Upper lobe of left lung (tissue), 6 donors: ENCODE measurements at places on chromosomes 7 and 10. TPM values are rescaled to one million over a fixed set of nuclear protein-coding genes. Genes with fewer than 3 reads are reported as not detected.

- H3K27me3 ChIP-seq = no peaks in the 10 kb centered on the region
- no peaks in the 10 kb centered on the region for H3K36me3 ChIP-seq
- H3K4me1 ChIP-seq = peaks cover 5% of the 10 kb centered on the region
- H3K27ac ChIP-seq = peak overlapping the region; percentile 79
- no peak for DNase-seq
These were observed 24.9 kb downstream of the CALD1 start for GRCh38 chr7:134804351-134804750.

- H3K27me3 ChIP-seq = no peaks in the 10 kb centered on the region
- no peak for DNase-seq
- no peak overlapping the region for H3K4me3 ChIP-seq
- no peaks in the 10 kb centered on the region for H3K4me1 ChIP-seq
These were observed 78.1 kb upstream of the EGFR start for GRCh38 chr7:54940748-54941147.

DNA sequence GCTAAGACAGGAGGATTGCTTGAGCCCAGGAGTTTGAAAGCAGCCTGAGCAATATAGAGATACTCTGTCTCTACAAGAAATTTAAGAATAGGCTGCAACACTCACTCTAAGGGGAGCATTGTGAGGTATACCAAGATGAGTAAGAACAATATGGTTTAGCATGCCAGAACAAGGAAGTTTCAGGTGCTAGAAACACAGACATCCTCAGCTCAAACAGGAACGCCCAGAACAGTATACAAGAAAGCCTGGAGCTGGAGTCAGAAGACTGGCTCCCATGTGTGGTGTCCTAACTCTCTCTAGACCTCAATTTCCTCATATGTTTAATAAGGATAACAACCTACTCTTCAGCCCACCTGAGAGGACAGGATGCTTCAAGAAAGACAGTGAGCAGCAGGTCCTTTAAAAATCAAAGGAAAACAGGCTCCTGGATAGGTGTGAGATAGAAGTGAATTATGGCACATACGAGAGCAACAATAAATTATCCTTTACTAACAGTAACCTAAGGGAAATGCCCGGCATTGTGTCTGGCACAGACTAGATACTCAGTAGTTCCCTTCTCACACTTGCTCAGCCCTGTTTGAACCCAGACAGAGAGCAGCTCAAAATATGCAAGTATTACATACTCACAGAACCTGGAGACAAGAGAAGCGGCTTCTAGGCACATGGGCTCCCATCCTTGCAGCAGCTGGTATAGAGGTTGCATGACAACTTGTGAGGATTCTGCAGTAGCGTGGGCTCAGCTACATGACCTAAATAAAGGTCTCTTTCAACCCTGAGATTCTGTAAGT, 45.4 kb downstream of the KAT6B start:
- no peaks in the 10 kb centered on the region for H3K27me3 ChIP-seq
- no peak overlapping the region for H3K27ac ChIP-seq
- peaks cover 15% of the 10 kb centered on the region for H3K4me1 ChIP-seq
- no peak for DNase-seq

GRCh38 chr7:36349626-36350025, 40.0 kb upstream of the ANLN start:
- no peak overlapping the region for H3K4me3 ChIP-seq
- no peaks in the 10 kb centered on the region for H3K27me3 ChIP-seq
- DNase-seq = no peak
- H3K36me3 ChIP-seq = no peaks in the 10 kb centered on the region

DNA sequence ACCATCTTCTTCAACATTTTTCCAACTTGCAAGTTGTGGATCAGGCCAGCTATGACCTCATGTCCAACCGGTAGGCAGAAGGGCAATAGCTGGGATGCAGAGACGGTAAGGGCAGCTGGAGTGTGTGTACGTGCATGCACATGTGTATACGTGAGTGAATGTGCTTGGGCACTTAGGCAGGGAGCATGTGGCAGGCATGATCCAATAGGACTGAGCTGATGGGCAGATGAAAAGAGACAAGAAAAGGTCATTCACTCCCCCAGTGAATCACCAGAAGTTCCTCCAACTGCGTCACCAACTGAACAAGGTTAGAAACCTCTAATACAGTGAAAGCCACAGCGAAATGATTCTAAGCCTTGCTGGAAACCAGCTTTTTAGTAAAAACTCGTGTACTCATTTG, 176.1 kb downstream of the FGFR2 start:
- no peak overlapping the region for H3K27ac ChIP-seq
- no peak for DNase-seq
- no peaks in the 10 kb centered on the region for H3K27me3 ChIP-seq
- H3K36me3 ChIP-seq = no peaks in the 10 kb centered on the region
- H3K4me3 ChIP-seq = no peak overlapping the region

DNA sequence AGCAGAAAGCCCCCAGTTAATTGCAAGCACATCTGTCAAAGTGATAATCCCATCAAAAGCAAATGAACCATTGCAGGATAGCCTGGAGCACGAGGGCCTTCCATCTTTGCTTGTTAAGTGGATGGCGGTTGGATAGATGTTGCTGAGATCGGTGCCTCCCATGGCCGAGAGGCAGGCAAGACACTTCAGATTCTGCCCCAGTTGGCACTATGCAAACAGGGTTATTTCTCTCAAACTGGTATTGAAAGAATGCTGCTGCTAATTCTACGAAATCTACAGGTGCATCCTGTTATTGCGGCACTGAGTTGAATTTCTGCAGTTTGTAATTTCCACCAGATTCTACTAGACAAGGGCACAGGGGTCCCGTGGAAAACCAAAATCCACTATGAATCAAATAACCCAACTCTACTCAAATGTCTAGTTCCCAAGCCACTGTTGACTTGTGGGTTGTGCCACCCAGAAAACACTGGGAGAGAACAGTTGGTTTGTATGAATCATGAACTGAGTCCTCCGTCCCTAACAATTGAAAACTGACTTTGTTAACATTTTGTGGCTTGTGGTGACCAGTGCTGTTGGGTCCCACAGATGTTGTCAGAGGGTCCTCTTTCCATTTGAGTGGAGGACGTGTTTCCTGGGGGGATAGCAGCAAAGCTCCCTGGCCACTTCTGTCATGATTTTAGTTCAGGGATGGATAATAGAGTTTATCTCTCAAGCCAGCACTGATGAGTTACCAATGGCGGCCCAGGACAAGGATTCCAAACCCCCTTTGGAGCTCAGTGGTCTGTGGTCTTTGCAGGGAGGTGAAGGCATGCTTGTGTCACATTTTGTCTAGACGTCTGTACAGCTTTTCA, 7.1 kb upstream of the IL2RA start:
- no peaks in the 10 kb centered on the region for H3K27me3 ChIP-seq
- peaks cover 34% of the 10 kb centered on the region for H3K4me1 ChIP-seq
- no peaks in the 10 kb centered on the region for H3K36me3 ChIP-seq
- DNase-seq = no peak
- no peak overlapping the region for H3K4me3 ChIP-seq
- no peak overlapping the region for H3K27ac ChIP-seq

- no peaks in the 10 kb centered on the region for H3K4me1 ChIP-seq
- no peaks in the 10 kb centered on the region for H3K27me3 ChIP-seq
- H3K36me3 ChIP-seq = no peaks in the 10 kb centered on the region
- no peak overlapping the region for H3K27ac ChIP-seq
These were observed 44.0 kb downstream of the VWA2 start for GRCh38 chr10:114283091-114283490.

DNA sequence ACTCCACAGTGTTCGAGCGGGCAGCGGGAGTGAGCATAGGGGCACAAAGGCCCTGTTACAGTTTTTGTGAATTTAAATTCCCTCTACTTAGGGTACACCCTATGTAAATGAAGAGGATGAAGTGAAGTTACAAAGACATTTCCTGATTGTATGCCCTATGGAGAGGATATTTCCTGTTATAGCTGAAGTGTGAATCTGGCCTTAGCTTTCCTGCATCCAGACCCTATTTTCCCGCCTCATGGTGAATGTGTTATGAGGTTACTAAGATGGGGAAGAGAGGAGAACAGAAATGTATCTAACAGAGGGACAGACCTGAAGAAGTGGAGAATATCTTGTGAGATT, 37.8 kb upstream of the COMMD3 start:
- H3K27ac ChIP-seq = no peak overlapping the region
- no peaks in the 10 kb centered on the region for H3K4me1 ChIP-seq
- H3K4me3 ChIP-seq = no peak overlapping the region
- H3K27me3 ChIP-seq = no peaks in the 10 kb centered on the region
- no peaks in the 10 kb centered on the region for H3K36me3 ChIP-seq
- DNase-seq = no peak

DNA sequence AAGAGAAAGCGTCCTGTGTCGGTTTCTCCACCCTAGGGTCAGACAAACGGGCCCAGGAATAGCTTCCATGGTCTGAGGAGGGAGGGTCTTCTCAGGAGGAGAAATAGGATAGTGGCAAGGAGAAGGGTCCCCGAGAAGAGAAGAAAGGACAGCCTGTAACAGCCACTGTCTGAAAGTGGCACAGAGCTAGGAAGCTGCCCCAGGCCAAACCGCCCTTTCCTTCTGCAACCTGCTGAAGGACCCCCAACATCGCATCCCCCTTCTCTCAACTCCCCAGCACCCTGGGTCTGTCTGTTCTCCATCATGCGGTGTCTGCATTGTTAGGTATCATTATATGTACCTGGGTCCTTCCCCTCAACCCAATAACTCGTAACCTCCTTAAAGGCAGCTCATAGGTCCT, 47.1 kb downstream of the COL17A1 start:
- DNase-seq = no peak
- peaks cover 7% of the 10 kb centered on the region for H3K36me3 ChIP-seq
- no peaks in the 10 kb centered on the region for H3K4me1 ChIP-seq
- H3K4me3 ChIP-seq = no peak overlapping the region
- H3K27ac ChIP-seq = no peak overlapping the region
- H3K27me3 ChIP-seq = no peaks in the 10 kb centered on the region

GRCh38 chr10:31698181-31698830, 230.3 kb downstream of the ARHGAP12 start:
- peaks cover 59% of the 10 kb centered on the region for H3K4me1 ChIP-seq
- peak; percentile 64 for DNase-seq
- H3K36me3 ChIP-seq = no peaks in the 10 kb centered on the region
- no peak overlapping the region for H3K4me3 ChIP-seq
- H3K27me3 ChIP-seq = no peaks in the 10 kb centered on the region

GRCh38 chr10:86440874-86441843, 74.6 kb upstream of the GRID1 start:
- peaks cover 10% of the 10 kb centered on the region for H3K4me1 ChIP-seq
- H3K27me3 ChIP-seq = no peaks in the 10 kb centered on the region
- no peak overlapping the region for H3K4me3 ChIP-seq
- no peak overlapping the region for H3K27ac ChIP-seq
- peaks cover 99% of the 10 kb centered on the region for H3K36me3 ChIP-seq
- DNase-seq = no peak

- H3K27ac ChIP-seq = no peak overlapping the region
- H3K4me3 ChIP-seq = no peak overlapping the region
- DNase-seq = no peak
- H3K27me3 ChIP-seq = no peaks in the 10 kb centered on the region
- peaks cover 4% of the 10 kb centered on the region for H3K4me1 ChIP-seq
These were observed 55.5 kb downstream of the DLD start for GRCh38 chr7:107946451-107946850.

DNA sequence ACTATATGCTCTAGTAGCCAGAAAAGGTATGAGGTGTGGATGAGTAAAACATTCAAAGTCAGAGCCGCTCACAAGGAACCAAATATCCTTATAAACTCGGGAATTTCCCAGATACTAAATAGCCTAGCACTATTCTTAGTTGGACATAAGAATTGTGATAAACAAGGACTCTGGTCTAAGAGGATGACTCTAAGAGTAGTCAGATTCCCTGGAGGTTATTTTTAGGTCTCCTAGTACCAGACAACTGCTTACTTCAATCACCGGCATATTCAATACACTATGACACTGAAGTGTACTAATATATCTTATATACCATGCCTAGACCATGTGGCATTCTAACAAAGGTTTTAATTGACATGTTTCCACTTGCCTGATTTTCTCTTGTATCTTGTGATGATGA, 56.5 kb downstream of the LMBR1 start:
- H3K27ac ChIP-seq = no peak overlapping the region
- H3K4me3 ChIP-seq = no peak overlapping the region
- DNase-seq = no peak
- H3K27me3 ChIP-seq = no peaks in the 10 kb centered on the region

GRCh38 chr10:19245889-19246752, 197.5 kb downstream of the MALRD1 start:
- DNase-seq = no peak
- H3K27me3 ChIP-seq = no peaks in the 10 kb centered on the region
- H3K4me3 ChIP-seq = no peak overlapping the region
- H3K4me1 ChIP-seq = no peaks in the 10 kb centered on the region

- H3K27me3 ChIP-seq = no peaks in the 10 kb centered on the region
- no peak for DNase-seq
- H3K27ac ChIP-seq = no peak overlapping the region
- no peaks in the 10 kb centered on the region for H3K36me3 ChIP-seq
- H3K4me3 ChIP-seq = no peak overlapping the region
These were observed 239.9 kb upstream of the PHF14 start for GRCh38 chr7:10733747-10734146.

DNA sequence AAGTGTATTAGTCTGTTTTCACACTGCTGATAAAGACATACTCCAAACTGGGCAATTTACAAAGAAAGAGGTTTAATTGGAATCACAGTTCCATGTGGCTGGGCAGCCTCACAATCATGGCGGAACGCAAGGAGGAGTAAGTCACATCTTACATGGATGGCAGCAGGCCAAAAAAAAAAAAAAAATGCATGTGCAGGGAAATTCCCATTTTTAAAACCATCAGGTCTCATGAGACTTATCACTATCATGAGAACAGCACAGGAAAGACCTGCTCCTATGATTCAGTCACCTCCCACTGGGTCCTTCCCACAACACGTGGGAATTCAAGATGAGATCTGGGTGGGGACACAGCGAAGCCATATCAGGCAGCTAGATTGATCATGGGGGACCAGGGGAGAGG, 136.8 kb downstream of the EXOC4 start:
- no peaks in the 10 kb centered on the region for H3K4me1 ChIP-seq
- H3K27me3 ChIP-seq = no peaks in the 10 kb centered on the region
- DNase-seq = no peak
- H3K36me3 ChIP-seq = no peaks in the 10 kb centered on the region
- H3K27ac ChIP-seq = no peak overlapping the region

DNA sequence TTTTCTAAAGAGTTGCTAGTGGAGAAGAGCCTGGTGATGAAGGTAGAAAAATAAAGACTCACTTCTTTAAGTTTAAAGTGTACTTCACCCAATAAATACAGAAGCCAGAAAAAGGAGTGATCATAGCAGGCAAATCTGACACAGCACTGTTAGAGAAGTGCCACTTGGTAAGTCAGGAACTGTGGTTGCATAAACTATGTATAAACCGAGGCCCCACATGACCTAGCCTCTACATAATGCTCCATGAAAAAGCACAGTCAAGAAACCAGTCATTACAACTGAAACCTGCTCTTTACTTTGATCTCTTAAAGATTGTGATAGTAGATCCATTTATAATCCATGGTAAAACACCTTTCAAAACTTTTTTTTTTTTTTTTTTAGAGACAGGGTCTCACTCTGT, 172.1 kb upstream of the PHYHIPL start:
- H3K36me3 ChIP-seq = no peaks in the 10 kb centered on the region
- no peak for DNase-seq

Gene PRR15
- 4.1 TPM for total RNA-seq

Gene PLA2G12B
- 0.61 TPM for total RNA-seq

Gene HOXA6
- not detected for total RNA-seq

Gene NCF1
- 17.9 TPM for total RNA-seq

Gene POU6F2
- 0.22 TPM for total RNA-seq

Gene PLAU
- total RNA-seq = 9.9 TPM
